CD4-positive, alpha-beta memory T cell (primary cell): ENCODE measurements at places on chromosomes 1 and 21.

DNA sequence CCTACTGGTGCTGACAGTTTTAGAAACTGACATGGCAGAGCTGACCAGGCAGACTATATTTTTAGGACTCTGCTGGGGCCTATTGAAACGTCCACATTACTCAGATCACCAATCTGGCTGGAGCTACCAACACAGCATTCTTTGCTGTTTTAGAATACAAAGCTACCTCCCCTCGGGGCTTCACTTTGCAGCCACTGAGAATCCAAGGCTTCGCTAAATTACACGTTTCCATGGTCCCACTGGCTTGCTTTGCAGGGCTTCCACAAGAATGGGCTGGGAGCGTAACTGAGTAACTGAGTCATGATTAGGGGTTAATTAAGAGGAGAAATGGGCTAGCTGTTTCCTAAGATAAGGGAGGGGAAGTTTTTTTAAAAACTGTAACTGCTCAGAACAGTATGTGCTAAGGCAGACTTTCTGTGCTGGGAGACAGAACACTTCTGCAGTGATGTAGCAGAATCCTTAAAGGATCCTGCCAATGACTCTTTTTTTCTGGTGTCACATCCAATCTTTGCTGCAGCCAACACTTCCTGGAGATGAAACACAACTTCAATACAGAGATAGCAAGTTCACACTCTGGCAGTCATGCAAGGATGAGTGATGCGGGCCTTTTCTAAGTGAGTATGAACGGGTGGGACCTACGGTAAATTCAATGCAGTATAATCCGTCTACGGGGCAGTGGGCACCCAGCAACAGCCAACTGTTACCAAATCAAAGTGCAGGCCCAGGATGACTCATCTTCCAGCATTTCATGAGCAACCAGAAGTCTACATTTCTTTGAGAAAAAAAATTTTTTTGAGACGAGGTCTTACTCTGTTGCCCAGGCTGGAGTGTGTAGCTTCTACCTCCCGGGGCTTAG lies 21.5 kb downstream of the NDUFS5 start:
- no peak for DNase-seq

GRCh38 chr1:46735708-46736324 lies 16.9 kb upstream of the EFCAB14 start:
- peak; percentile 25 for DNase-seq

DNA sequence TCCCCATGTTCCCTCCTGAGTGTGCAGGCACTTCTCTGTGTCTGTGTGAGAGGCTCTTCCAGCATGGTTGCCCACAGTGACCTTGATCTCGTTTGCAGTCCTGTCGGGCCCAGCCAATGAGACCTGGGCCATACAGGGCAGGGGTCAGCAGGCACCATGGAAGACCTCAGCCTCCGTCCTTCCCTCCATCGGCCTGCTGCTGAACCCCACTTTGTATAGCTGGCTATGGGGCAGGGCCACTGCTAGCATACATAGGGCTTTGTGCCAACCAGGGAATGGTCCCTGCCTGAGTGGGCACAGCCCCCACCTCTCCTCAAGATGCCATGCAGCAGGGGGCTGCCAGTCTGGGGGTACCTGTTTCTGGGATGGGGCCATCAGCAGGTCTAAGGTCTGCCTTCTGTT lies 3.8 kb downstream of the C1orf35 start:
- DNase-seq: no peak

DNA sequence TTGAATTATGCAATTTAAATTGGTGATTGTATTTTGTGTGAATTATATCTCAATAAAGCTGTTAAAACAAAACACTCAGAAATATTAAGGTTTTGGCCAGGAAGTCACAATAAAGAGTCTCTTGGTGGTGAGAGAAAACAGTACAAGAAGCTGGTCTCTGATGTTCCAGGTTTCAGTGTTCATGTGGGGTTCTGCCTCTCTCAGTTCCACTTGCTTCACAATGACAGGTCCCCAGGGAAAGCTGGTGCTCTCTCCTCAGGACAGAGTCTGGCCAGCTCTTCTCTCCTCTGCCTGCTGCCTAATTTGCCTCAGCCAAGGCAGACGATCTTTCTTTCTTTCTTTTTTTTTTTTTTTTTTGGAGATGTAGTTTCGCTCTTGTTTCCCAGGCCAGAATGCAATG lies 342.9 kb upstream of the PLXNA2 start:
- DNase-seq: no peak

DNA sequence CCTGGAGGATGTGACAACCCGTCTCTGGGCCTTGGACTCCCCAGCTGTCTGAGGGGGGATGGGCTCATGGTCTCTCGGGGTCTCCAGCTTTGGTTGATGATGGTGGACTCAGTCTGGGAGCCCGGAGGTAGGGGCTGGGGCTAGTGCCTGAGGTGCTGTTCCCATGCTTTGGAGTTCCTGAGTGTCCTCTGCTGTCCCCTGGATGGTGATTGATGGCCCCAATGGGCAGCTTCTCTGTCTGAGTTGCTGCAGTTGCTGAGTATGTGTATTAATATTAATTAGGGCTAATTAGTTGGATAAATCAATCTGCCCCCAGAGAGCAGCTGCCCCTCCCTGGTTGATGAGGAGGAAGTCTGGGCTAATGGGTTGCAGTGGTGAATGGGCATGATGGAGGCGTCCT lies 30.6 kb downstream of the FAAH start:
- DNase-seq: no peak

GRCh38 chr1:56095696-56096665 lies 483.4 kb downstream of the PLPP3 start:
- DNase-seq: no peak

GRCh38 chr1:88935522-88936222 lies 44.3 kb upstream of the GTF2B start:
- peak; percentile 39 for DNase-seq

- no peak for DNase-seq
Measured at GRCh38 chr1:92210701-92211100, 7.0 kb upstream of the C1orf146 start.

GRCh38 chr1:2921970-2922686 lies 99.1 kb upstream of the ACTRT2 start:
- DNase-seq: peak; percentile 19

GRCh38 chr21:44405948-44406872 lies 49.1 kb upstream of the LRRC3 start:
- no peak for DNase-seq

DNA sequence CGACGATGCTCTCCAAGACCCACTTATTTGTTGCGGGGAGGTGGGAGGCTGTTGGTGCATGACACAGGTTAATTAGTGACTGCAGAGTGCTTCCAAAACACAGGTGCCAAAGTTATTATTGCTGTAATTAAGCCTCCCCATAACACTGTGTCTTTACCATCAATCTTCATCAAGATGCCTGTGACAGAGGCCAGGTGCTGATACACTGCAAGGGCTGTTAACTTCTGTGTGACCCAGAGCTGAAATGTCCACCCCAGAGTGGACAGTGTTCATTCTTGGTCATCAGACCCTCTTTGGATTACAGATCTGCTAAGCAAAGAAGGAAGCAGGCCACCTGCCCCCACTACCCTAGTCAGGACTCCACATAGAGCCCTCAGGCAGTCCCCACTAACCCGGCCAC lies 55.5 kb downstream of the CAPN8 start:
- no peak for DNase-seq

DNA sequence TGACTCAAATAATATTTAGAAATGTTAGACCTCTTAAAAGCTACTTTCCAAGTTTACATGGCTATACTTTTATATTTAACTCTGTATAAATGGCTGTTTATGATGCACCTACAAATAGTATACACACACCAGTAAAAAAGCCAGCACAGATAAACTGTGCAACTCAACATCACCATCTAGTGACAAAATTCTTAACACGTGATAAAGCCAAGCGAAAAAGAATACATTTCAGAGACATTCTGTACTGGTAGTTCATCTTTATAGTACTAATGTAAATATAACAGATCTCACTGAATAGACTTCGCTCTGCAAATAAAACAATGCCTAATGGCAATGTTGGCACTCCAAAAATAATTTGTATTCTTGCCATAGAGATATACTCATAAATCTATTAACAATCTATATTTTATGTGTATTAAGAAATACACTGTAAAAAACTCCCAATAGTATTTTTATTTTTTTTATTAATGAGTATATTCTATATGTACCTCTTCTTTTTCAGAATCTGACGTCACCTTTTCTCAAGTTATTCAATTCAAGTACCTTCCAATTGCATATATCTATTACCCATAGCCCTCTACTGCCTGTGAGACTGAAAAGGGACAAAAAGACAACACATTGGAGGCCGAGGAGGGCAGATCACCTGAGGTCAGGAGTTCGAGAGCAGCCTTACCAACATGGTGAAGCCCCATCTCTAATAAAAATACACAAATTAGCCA lies 100.2 kb downstream of the DPYD start:
- peak; percentile 12 for DNase-seq

- DNase-seq: no peak
Measured at GRCh38 chr21:16797966-16798365, 714.9 kb upstream of the CXADR start.

- no peak for DNase-seq
Measured at GRCh38 chr1:17612831-17613230, 73.3 kb downstream of the ARHGEF10L start.

DNA sequence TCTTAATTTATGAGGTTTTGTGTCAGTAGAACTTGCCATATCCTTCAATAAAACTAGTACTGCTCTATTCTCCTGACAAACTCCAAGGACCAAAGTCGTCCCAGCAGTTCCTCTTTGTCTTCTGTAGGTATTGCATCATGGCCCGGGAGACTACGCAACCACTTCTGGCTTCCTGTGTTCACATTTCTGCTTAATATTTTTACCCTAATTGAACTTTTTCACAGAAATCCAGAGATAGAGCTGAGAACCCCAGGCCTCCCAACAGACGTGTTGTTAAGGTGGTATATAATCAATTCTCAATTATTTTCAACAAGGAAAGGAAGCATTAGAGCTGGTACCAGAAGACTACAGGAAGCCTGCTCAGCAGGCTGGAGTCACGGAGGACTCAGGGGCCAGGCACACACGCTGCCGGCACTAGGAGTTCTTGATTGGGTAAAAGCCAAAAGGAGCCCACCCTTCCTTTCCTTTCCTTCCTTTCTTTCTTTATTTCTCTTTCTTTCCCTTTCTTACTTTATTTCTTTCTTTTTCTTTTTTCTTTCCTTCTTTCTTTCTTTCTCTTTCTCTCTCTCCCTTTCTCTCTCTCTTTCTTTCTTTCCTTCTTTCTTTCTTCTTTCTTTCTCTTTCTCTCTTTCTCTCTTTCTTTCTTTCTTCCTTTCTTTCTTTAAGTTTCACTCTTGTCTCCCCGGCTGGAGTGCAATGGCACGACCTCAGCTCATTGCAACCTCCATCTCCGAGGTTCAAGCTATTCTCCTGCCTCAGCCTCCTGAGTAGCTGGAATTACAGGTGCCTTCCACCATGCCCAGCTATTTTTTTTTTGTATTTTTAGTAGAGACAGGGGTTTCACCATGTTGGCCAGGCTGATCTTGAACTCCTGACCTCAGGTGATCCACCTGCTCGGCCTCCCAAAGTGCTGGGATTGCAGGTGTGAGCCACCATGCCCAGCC lies 173.7 kb downstream of the ZBTB18 start:
- no peak for DNase-seq

DNA sequence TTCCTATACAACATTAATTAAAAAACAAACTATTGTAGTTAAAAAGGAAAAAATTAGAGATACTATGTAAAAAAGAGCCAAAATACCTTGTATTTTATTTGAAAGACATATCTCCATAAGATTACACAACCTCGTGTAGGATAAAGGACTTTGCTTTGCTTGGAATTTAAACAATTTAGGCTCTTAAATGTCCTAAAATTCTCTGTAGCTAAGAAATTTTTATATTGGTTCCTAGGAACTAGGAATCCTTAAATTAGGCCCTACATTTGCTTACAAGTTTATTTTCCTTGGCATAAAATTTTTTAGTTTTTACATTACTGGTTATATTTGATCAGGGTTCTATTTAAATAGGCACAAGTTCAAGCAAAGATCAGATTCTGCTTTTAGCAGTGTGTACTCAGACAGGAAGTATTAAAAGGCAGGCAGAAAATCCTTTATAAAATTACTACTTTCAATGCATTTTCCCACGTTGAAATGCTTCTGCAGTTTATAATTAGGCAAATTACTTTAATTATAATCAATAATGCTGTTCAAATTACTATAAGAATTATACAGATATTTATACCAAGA lies 3.4 kb upstream of the ANGPTL3 start:
- DNase-seq: no peak

DNA sequence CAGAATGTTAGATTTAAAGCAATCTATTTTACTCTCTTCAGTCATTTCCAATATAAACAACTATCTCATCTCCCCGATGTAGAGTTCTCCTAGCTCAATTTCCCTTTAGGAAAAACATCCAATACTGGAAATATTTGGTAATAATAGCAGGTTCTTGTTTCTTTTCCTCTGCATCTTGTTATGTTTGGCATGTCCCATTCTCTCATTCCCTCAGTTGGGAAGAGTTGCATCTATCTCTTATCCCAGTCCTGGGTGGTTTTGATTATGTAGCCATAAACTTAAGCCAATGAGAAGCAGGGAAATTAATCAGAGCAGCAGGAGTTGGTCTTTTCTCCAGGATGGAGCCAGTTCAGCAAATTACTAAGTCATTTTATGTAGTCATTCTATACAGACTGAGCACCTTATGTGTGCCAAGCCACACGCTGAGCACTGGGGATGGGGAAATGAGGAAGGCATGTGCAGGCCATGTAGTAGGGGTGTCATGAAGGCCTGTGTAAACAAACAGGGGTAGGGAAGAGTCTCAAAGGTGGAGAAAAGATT lies 418.2 kb upstream of the NFIA start:
- no peak for DNase-seq

GRCh38 chr1:241816008-241816407 lies 32.0 kb upstream of the EXO1 start:
- DNase-seq: no peak

DNA sequence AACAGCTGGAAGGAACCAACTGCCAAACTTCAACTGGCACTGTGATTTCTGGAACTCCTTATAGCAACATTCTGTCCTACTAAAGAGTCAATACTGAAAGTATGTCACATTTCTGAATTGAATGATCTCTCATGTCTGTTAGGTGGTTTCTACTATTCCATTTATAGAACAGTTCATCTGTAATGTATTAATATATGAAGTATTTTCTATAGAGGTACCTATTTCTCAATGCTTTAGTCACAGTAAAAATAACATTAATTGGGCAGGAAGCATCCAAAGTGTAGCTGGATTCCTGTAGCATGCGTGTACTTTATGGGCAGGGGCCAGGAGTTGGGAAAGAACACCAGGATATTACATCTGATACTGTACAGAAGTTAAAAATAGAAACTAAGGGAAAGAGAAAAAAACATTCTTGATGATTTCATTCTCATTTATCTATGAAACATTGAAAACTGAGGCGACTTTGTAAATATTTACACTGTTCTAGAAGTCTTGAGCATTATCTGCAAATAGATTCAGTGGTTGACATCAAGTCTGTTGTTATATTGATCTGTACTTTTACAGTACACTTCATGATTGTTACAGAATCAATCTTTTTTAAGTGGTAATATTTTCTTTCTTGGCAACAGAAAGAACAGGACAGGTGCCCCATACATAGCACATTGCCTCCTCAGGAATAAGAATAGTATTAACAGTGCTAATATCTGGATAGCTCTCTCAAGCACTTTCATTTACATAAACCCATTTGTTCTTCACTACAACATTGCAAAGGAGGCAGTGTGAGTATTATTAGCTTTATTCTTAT lies 6.2 kb upstream of the ZNF281 start:
- DNase-seq: no peak
